ENCODE measurements at places on chromosomes 16 and 17.

- no peak for DNase-seq
Measured at GRCh38 chr16:49596068-49596467, 222.5 kb downstream of the C16orf78 start.

- DNase-seq: no peak
Measured at GRCh38 chr17:21089933-21090901, 36.5 kb upstream of the DHRS7B start.

DNA sequence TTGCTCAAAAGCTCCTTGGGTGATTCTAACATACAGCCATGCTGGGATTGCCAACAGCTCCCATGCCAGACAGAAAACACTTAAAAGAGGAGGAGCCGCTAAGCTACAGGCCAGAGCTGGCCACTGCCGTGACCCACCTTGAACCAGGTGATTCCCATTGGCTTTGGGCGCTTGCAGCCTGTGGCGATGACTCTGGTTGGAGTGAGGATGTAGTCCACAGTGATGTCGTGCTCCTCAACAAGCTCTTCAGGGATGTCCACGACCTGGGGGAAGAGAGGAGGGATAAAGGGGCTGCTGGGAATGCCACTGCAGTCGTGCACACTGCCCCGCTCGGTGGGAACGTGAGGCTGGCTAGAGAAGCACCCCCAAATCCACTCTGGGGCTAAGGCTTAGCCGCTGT, 13.5 kb downstream of the MTHFSD start:
- no peak for DNase-seq

- no peak for DNase-seq
Measured at GRCh38 chr16:87363771-87364455, 19.7 kb downstream of the FBXO31 start.

- DNase-seq: no peak
Measured at GRCh38 chr17:74097450-74098135, 105.9 kb upstream of the RPL38 start.

- DNase-seq: no peak
Measured at GRCh38 chr17:44970136-44970741, 2.1 kb upstream of the C1QL1 start.

DNA sequence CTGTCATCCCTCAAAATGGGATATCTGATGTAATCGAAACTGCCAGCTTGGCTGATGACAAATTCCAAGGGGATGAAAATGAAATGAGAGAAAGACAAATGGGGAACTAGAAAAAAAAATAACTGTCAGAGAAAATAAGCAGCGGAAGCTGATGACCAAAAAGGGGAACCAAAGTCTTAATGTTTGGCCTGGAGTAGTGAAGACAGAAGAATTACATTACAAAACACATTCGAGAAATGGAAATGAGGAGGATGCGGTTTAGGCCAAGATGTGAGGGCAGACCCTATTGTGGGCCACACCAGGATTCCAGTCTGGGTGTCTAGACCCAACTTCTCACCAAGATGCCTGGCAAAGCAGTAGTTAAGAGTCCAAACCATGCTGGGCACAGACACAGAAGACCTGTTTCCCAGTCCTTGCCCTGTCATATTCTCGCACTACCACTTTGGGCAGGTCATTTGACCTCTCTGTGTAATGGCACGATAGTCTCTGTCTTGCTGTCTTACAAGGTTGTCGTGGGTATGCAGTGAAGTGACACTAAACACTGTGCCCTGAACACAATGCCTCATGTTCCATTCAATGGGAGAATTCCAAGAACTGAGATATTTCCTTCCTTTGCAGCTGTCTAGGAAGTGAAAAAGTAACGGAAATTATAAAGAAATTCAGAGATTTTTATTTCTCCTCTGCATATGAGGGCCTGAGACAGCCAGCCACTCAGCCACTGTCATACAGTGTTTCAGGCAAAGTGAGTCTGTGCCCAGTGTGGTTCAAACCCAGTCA, 12.3 kb upstream of the CCL2 start:
- DNase-seq: no peak

- DNase-seq: no peak
Measured at GRCh38 chr17:33560165-33560564, 267.1 kb upstream of the ASIC2 start.

- DNase-seq: no peak
Measured at GRCh38 chr17:80163336-80163735, 6.5 kb upstream of the CARD14 start.

GRCh38 chr16:19210280-19210924, 42.4 kb downstream of the SYT17 start:
- DNase-seq: no peak

DNA sequence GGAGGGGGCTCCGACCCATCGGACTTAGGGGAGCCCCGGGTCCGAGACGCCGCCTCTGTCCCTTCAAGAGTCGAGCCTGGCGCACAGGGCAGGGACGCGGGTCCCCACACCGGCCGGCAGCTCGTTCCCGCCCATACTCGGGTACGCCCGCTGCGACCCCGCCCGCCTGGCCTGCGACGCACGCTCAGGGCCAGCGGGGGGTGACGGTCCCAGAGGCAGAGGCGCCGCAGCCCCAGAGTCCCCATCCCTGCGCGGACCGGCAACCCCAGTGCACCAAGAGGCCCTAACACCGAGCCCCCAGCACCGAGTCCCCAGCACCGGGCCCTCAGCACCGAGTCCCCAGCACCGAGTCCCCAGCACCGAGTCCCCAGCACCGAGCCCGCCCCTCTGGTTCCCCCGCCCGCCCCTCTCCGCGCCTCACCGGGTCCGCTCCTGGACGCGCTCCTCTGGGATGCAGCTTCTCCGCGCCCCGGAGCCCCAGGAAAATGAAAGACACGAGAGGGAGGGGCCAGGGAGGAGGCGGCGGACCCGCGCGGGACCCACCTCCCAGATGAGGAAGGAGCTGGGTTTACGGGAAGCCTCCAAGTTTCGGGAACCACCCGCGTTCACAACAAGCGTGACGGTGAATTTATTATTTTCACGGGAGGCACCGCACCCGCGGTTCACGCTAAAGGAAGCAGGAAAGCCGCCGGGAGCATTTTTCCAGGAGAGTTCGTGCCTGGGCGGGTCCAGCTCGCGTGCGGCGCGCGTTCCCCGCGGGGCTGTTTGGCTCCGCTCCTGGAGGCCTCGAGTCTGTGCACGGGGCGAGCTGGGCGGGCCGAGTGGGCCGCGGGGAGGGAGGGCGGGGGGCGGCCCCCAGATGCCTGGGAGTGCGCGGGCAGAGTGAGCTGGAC, at the start of gene SECTM1:
SECTM1 (minus strand) TSS at position 488 of the 893 bp plus-strand sequence. CDS start 6,526 bp downstream, outside the sequence.
- no peak for DNase-seq

- DNase-seq: no peak
Measured at GRCh38 chr16:51569203-51569931, 418.3 kb upstream of the SALL1 start.

GRCh38 chr17:4498461-4499397, at the start of gene SPNS2:
SPNS2 (plus strand) TSS chr17:4498881; CDS start chr17:4499048, 167 bp downstream.
- DNase-seq: no peak

- DNase-seq: no peak
Measured at GRCh38 chr17:57966246-57966645, 11.0 kb upstream of the CUEDC1 start.

Data from iPS DF 19.7 (cell line).